Stimulated activated CD4-positive, alpha-beta T cell treated with anti-CD3 and anti-CD28 coated beads, Interleukin-2, amount 100 ng/mL, for 4 hours (primary cell): ENCODE measurements at places on chromosomes 13 and 19.

DNA sequence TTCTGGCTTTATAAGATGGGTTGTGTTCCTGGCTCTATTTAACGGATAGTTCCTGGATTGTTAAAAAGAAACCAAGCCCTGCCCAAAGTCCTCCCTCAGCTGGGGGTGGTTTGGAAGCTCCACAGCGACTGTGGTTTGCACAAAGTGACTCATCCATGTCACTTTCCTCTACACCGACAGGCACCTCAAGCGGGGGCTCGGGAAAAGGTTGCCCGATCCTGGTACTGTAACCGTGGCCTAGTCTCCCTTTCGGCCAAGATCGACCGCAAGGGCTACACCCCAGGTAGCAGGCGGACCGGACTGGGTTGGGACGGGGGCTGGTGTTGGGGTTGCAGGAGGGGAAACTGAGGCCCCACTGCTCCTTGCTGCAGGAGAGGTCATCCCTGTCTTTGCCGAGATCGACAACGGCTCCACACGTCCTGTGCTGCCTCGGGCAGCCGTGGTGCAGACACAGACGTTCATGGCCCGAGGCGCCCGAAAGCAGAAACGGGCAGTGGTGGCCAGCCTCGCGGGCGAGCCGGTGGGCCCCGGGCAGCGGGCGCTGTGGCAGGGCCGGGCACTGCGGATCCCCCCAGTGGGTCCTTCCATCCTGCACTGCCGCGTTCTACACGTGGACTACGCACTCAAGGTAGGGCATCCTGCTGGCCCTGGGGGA is 1.6 kb downstream of the ARRDC2 start:
- DNase-seq, result no peak

DNA sequence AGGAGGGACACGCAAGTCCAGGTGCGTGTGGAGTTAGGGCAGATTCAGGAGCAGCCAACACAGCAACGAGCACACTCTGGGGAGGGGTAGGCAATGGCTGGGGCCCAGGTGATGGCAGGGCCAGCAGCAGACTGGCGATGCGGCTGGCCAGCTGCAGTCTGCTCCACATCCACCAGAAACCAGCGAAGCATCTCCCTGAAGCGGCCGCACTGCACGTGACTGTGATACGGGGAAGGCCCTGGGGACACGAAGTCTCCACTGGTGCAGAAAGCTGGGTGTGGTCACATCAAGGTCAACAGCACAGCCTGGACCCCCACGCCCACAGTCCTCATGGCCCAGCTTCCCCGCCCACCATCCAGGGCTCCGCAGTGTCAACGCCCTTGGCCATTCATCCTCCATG is 21.3 kb upstream of the EPHX3 start:
- no peak for DNase-seq

DNA sequence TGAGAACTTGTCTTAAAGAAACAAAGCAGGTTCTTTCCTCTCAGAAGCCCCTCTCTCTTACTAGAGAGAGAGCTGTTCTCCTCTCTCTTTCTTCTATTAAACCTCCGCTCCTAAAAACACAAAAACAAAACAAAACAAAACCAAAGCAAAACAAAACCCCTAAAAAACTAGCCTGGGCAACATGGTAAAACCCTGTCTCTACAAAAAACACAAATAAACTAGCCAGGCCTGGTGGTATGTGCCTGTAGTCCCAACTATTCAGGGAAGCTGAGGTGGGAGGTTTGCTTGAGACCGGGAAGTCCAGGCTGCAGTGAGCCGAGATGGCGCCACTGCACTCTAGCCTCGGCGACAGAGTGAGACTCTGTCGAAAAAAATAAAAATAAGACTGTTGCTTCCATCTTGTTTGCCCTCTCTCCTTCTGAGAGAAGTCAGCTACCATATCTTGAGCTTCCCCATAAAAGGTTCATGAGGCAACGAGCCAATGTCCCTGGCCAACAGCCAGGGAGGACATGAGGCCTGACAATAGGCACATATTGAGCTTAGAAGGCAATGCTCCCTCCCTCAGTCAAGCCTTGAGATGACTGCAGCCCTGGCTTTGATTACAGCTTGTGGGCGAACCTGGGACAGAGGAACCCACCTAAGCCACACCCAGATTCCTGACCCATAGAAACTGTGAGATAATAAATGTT is 17.5 kb upstream of the FLT3 start:
- no peak for DNase-seq

DNA sequence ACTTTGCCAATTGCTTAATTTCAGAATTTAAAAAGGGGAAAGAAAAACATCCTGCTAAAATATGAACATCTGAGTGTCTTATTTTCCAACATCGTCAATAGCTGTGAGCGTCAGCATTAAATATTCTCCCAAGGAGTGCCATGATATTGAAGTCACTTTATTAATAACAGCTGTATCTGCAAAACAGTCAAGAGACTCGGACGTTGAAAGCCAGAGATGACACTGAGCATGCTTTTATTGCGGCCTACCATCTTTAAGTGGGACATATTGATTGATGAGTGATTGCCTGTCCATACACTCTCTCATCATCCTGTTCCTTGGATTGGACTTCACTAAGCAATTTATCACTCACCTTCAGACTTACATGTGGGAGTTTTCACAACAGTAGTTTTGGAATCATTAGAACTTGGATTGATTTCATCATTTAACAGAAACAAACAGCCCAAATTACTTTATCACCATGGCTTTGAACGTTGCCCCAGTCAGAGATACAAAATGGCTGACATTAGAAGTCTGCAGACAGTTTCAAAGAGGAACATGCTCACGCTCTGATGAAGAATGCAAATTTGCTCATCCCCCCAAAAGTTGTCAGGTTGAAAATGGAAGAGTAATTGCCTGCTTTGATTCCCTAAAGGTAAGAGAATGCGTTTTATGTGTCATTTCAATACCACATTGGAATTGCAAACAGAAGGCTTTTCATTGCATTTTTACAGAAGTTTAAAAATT is 53.8 kb downstream of the MBNL2 start:
- DNase-seq, result no peak

DNA sequence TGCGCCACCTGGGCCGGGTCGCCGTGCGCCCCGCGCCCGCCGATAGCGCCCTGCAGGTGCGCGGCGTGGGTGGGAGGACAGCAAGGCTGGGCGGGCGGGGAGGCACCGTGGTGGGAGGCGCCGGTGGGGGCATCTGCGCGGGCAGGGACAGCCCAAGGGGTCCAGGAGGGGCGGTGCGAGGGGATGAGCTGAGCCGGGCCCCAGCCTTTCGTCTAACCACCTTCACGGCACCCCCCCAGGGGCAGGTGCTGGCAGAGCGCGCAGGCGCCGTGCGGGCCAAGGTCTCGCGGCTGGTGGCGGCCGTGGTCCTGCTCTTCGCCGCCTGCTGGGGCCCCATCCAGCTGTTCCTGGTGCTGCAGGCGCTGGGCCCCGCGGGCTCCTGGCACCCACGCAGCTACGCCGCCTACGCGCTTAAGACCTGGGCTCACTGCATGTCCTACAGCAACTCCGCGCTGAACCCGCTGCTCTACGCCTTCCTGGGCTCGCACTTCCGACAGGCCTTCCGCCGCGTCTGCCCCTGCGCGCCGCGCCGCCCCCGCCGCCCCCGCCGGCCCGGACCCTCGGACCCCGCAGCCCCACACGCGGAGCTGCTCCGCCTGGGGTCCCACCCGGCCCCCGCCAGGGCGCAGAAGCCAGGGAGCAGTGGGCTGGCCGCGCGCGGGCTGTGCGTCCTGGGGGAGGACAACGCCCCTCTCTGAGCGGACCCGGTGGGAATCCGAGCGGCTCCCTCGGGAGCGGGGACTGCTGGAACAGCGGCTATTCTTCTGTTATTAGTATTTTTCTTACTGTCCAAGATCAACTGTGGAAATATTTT is 3.1 kb downstream of the KISS1R start:
- DNase-seq, result peak; percentile 59

GRCh38 chr13:45538382-45538781 is 73.6 kb downstream of the COG3 start:
- no peak for DNase-seq

- DNase-seq, result no peak
These were observed 42.4 kb upstream of the FARP1 start for GRCh38 chr13:98100481-98100880.

- DNase-seq, result no peak
These were observed 178.7 kb downstream of the TBC1D4 start for GRCh38 chr13:75303263-75303662.

DNA sequence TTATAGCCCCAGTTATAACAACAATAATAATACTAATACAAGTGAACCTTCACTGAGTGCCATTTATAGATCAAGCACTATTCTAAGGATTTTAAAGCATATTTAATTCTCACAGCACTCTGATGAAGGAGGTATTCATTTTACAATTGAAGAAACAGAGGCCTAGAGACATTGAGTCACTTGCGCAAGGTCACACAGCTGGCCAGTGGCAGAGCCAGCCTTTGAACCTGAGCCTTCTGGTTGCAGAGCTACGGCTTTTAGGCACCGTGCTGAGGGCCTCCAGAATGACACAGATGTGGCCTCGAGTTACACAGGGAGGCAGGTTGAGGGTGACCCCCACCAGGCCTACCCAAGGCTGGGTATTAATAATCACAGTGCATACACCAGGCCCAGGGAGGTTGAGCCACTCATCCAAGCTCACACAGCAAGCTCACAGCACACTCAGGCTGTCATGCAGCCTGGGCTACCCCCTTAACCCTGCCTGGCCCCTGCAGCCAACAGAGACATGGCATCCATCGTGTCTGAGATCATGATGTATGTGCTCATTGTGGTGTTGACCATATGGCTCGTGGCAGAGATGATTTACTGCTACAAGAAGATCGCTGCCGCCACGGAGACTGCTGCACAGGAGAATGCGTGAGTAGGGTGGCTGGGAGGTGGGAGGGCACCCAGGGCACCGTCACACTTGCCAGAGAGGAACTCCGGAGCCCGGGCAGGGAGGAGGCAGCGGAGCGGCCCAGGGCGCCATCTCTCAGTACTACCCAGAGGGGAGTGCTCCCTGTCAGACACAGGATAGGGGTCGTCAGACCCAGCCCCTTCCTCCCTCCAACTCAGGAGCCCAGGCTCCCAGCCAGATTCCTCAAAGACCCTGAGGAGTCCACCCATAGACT is 2.7 kb upstream of the HPN start:
- DNase-seq, result no peak

DNA sequence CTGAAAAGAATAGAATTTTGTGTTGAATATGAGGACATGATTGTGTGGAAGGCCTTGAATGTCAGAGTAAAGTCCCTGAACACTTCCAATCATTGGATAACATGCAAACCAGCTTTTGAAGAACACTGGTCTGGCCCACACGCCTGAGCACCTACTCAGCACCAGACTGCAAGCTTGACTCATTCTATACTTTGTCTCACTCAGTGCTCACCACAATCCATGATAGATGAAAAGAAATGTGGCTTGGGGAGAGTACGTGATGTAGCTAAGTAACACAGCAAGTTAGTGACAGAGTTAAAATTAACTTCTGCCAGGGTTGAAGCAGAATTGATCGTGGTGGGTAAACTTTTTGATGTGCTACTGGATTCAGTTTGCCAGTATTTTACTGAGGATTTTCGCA is 12.0 kb downstream of the DLEU7 start:
- no peak for DNase-seq

DNA sequence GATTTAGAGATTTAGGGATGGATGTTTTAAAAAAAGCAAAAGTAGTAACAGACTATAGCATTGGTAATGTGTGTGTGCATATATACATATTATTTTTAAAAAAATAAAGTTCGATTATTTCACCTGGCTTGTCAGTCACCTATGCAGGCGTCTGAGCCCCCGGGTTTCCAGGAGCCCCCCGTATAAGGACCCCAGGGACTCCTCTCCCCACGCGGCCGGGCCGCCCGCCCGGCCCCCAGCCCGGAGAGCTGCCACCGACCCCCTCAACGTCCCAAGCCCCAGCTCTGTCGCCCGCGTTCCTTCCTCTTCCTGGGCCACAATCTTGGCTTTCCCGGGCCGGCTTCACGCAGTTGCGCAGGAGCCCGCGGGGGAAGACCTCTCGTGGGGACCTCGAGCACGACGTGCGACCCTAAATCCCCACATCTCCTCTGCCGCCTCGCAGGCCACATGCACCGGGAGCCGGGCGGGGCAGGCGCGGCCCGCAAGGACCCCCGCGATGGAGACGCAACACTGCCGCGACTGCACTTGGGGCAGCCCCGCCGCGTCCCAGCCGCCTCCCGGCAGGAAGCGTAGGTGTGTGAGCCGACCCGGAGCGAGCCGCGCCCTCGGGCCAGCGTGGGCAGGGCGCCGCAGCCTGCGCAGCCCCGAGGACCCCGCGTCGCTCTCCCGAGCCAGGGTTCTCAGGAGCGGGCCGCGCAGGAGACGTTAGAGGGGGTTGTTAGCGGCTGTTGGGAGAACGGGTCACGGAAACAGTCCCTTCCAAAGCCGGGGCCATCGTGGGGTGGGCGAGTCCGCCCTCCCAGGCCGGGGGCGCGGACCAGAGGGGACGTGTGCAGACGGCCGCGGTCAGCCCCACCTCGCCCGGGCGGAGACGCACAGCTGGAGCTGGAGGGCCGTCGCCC is 840 bp upstream of the CCNA1 start:
- no peak for DNase-seq

GRCh38 chr19:31075146-31075655 is 274.0 kb downstream of the TSHZ3 start:
- DNase-seq, result no peak

DNA sequence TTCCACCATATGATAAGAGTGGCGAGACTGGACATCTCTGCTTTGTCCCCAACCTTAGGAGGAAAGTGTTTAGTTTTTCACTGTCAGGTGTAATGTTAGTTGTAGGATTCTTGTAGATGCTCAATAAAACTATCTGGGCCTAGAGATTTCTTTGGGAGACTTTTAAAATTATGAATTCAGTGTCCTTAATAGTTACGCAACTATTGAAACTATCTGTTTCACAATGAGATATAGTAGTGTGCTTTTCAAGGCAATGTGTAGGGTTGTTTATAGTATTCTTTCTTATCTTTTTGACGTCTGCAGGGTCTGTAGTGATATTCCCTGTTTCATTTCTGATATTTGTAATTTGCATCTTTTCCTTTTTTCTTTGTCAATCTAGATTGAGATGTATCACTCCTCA is 33.2 kb upstream of the F7 start:
- no peak for DNase-seq

GRCh38 chr13:33817513-33817900 is 442 bp upstream of the RFC3 start:
- DNase-seq, result no peak

DNA sequence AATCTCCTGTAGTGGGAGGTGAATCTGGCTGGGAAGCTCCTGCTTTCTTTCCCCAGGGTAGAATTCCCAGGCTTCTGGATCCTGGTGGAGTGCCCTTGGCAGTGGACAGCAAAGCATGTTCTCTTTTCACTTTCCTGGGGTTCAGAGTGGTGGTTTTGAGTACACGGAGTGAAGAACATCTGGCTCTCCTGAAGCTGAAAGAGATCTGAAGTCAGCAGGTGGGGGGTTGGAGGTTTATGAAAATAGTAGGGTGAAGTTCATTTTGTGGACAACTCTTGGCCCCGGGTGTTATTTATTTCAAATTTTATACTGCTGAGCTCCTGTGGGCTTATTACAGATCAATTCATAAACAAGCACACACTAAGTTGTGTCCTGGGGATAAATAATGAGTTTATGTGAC is 497.3 kb downstream of the KLF5 start:
- DNase-seq, result no peak
